Fibroblast of lung (primary cell): ENCODE measurements at places on chromosomes 13 and 19. TPM values are rescaled to one million over a fixed set of nuclear protein-coding genes. Genes with fewer than 3 reads are reported as not detected.

DNA sequence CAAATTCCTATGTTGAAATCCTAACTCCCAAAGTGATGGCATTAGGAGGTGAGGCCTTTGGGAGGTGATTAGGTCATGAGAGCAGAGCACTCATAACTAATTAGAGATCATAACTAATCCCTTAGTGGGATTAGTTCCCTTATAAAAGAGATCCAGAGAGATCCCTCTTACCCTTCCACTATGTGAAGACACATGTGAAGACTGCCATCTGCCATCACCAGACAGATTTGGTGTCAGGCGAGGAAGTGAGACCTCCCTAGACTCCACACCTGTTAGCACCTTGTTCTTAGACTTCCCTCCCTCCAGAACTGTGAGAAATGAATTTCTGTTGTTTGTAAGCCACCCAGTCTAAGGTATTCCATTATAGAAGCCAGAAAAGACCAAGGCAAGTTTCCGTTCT is 112.2 kb downstream of the NDFIP2 start:
- no peak overlapping the region for H3K27ac ChIP-seq
- no peak overlapping the region for H3K4me3 ChIP-seq
- no peaks in the 10 kb centered on the region for H3K27me3 ChIP-seq
- DNase-seq, result no peak
- H3K36me3 ChIP-seq, result no peaks in the 10 kb centered on the region
- no peaks in the 10 kb centered on the region for H3K4me1 ChIP-seq

KLHL1 gene
- total RNA-seq, result not detected in 2 replicates

DNA sequence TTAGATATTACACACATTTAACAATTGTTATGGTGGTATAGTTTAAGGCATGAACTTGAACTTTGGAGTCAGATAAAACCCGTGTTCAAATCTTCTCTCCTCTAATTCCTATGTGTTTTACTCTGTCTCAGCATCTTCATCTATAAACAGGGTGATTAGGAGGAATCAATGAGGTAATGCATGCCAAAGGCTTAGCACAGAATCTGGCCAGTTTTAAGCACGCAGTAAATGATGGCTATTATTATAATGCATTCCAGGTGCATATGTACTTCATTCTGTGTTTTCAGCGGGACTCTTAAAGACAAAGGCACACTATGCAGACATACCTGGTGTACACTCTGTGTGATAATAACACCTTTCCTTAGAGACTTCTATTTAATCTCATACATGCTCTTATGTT is 88.0 kb upstream of the FRY start:
- peaks cover 23% of the 10 kb centered on the region for H3K4me1 ChIP-seq
- DNase-seq, result no peak
- H3K4me3 ChIP-seq, result no peak overlapping the region

UHRF1 gene
- total RNA-seq, result 4.9 and 11.6 TPM in 2 replicates

- DNase-seq, result peak; percentile 65
- H3K27me3 ChIP-seq, result no peaks in the 10 kb centered on the region
- no peaks in the 10 kb centered on the region for H3K36me3 ChIP-seq
- no peak overlapping the region for H3K27ac ChIP-seq
Measured at GRCh38 chr13:107202371-107203023, 634.6 kb upstream of the ARGLU1 start.

- H3K4me3 ChIP-seq, result no peak overlapping the region
- H3K4me1 ChIP-seq, result peaks cover 10% of the 10 kb centered on the region
- no peak for DNase-seq
- H3K27ac ChIP-seq, result no peak overlapping the region
Measured at GRCh38 chr19:10095622-10095947, 6.9 kb downstream of the ANGPTL6 start.

- no peaks in the 10 kb centered on the region for H3K36me3 ChIP-seq
- no peaks in the 10 kb centered on the region for H3K27me3 ChIP-seq
- no peaks in the 10 kb centered on the region for H3K4me1 ChIP-seq
- no peak overlapping the region for H3K27ac ChIP-seq
Measured at GRCh38 chr19:34974646-34975045, 10.6 kb upstream of the ZNF792 start.

GRCh38 chr19:46533078-46533620 is 37.5 kb upstream of the PNMA8B start:
- H3K27ac ChIP-seq, result no peak overlapping the region
- no peaks in the 10 kb centered on the region for H3K4me1 ChIP-seq
- no peak for DNase-seq
- H3K4me3 ChIP-seq, result no peak overlapping the region
- no peaks in the 10 kb centered on the region for H3K27me3 ChIP-seq

- H3K27me3 ChIP-seq, result no peaks in the 10 kb centered on the region
- peaks cover 14% of the 10 kb centered on the region for H3K36me3 ChIP-seq
- no peak for DNase-seq
- no peak overlapping the region for H3K4me3 ChIP-seq
- H3K4me1 ChIP-seq, result no peaks in the 10 kb centered on the region
Measured at GRCh38 chr13:110669036-110669435, 36.9 kb downstream of the CARS2 start.

DNA sequence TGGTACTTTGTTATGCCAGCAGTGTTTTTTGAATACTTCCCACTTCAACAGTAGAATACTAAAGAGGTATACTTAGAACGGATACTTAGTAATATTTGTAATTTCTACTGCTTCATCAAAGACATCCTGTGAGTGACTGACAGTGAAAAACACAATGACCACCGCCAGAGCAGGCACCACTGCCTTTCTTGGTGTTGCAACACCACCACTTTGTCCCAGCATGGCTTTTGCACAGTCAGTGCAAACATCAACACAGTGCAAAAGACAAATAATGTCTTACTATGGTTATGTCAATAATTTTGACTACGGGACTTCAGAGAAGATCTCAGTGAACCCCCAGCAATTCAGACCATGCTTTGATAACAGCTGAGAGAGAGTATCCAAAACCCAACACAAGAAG is 220.5 kb downstream of the RBM26 start:
- H3K4me1 ChIP-seq, result no peaks in the 10 kb centered on the region
- H3K4me3 ChIP-seq, result no peak overlapping the region
- H3K36me3 ChIP-seq, result no peaks in the 10 kb centered on the region
- no peaks in the 10 kb centered on the region for H3K27me3 ChIP-seq

ITGBL1 gene
- 19.0 and 45.1 TPM in 2 replicates for total RNA-seq

DNA sequence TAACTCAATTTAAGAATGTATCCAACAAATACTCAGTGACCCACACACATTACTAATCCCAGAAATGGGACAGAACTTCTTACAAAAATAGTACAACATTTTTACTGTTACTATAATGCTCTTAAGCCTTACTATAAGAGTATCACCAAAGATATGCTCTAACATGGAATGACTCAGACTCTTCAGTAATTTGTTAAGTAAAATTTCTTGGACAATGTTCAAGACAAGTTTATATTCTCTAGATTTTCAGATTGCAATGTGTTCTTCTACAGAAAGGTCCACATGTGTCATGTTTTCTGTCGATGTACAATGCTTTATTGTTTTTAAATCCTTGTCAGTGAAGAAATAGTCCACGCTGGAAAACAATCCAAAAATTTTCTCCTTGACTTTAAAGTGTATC is 66.3 kb upstream of the RFXAP start:
- no peak overlapping the region for H3K27ac ChIP-seq
- peak; percentile 60 for DNase-seq
- no peaks in the 10 kb centered on the region for H3K27me3 ChIP-seq
- no peaks in the 10 kb centered on the region for H3K4me1 ChIP-seq

IZUMO2 gene
- total RNA-seq, result not detected in 2 replicates

DNA sequence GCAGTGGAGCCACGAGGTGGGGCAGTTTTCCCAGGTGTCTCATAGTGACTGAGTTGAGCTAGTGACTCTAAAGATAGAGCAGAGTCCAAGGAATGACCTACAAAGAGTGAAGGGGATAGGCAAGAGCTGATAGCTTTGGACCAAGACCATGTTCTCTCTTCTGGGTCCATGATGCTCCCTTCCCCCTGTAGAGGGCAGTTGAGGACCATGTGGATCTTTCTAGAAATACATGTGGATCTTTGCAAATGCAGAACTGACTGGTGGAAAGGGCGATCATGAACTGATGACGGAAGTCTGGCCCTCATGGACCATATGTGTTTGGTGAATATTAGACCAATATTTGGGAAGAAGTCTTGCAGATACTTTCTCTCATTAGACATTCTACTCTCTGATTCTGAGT is 6.9 kb downstream of the PSG1 start:
- H3K27ac ChIP-seq, result no peak overlapping the region
- H3K4me1 ChIP-seq, result peaks cover 18% of the 10 kb centered on the region
- DNase-seq, result no peak
- no peaks in the 10 kb centered on the region for H3K27me3 ChIP-seq

GRCh38 chr13:110073982-110074381 is 233.0 kb downstream of the COL4A1 start:
- H3K27ac ChIP-seq, result no peak overlapping the region
- DNase-seq, result no peak
- no peak overlapping the region for H3K4me3 ChIP-seq
- no peaks in the 10 kb centered on the region for H3K4me1 ChIP-seq

SBK3 gene
- total RNA-seq, result 0.26 and 0.66 TPM in 2 replicates

CD209 gene
- not detected in 2 replicates for total RNA-seq

DNA sequence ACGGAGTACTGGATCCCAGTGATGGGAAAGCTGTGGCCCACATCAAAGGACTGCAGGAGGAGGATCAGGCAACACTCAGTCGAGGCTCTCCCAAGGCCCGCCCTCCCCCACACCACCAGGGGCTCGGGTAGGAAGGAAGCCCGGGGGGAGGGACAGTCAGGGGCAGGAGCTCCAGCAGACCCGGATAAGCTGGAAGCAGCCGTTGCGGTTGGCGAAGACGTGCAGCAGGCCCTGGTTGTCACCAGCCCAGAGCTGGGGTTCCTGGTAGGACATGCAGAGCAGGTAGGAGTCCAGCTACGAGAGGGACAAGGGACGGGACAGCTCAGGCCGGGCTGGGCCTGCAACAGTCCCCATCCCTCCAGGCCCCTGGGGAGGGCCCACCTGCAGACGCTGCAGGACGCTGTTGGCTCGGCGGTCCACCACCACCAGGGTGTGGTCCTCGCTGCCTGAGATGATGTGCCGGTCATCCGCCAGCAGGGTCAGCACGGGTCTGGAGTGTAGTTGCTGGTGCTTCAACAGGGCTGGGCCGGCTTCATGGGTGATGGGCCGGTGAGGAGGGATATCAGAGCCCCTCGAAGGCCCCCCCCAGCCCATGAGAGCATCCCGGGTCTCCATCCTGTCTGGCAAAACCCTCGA is 1.9 kb downstream of the GNG14 start:
- DNase-seq, result no peak
- no peaks in the 10 kb centered on the region for H3K4me1 ChIP-seq
- H3K4me3 ChIP-seq, result no peak overlapping the region
- no peaks in the 10 kb centered on the region for H3K27me3 ChIP-seq
- H3K36me3 ChIP-seq, result no peaks in the 10 kb centered on the region

ARL11 gene
- total RNA-seq, result under 0.01 TPM in 1 of 2 replicates, not detected in the other

BRME1 gene
- 0.51 and 0.83 TPM in 2 replicates for total RNA-seq

ZNF566 gene
- 14.4 and 15.4 TPM in 2 replicates for total RNA-seq

DNA sequence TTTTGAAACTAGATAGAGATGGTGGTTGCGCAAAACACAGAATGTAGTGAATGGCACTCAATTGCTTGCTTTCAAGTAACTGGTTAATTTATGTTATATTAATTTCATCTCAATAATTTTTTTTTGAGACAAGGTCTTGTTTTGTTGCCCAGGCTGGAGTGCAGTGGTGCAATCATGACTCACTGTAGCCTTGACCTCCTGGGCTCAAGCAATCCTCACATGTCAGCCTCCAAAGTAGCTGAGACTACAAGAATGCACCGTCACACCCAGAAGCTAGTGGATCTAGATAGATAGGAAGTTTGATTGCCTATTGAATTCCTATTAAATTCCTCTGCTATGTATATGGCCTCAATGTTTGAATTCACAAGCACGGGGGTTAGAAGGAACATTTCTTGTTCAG is 26.4 kb upstream of the ADGRE2 start:
- no peaks in the 10 kb centered on the region for H3K4me1 ChIP-seq
- H3K27me3 ChIP-seq, result no peaks in the 10 kb centered on the region
- no peaks in the 10 kb centered on the region for H3K36me3 ChIP-seq

GRCh38 chr19:38148337-38148736 is 75.7 kb downstream of the DPF1 start:
- peaks cover 3% of the 10 kb centered on the region for H3K36me3 ChIP-seq
- H3K4me1 ChIP-seq, result no peaks in the 10 kb centered on the region
- no peak overlapping the region for H3K4me3 ChIP-seq
- DNase-seq, result no peak

DNA sequence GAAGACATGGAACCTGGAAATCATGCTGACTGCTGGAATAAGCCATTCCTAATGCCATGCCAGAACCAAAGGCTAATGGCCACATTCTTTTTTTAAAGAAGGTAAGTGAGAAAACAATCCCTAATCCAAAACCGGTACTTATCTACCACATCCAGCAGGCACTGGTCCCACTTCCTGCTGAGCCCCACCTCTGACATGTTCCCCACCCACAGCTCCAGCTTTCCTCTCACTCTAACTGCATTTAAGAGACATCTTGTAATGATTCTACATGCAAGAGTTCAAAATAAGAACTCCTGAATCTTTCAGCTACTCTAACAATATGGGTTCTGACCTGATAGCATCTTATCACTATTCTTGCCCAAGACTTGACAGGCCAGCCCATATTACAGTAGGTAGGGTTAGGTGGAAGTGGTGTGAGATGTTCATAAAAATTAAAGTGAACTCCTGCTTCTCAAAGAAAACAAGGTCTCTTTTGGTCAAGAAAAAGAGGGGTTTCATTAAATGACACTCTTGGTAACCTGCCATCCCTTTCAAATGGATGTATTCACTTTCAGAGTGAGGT is 41.9 kb downstream of the N4BP2L2 start:
- DNase-seq, result peak; percentile 60
- H3K27ac ChIP-seq, result no peak overlapping the region
- no peaks in the 10 kb centered on the region for H3K27me3 ChIP-seq
- H3K4me1 ChIP-seq, result no peaks in the 10 kb centered on the region
- H3K36me3 ChIP-seq, result no peaks in the 10 kb centered on the region

SPACA4 gene
- total RNA-seq, result not detected in 2 replicates

DNA sequence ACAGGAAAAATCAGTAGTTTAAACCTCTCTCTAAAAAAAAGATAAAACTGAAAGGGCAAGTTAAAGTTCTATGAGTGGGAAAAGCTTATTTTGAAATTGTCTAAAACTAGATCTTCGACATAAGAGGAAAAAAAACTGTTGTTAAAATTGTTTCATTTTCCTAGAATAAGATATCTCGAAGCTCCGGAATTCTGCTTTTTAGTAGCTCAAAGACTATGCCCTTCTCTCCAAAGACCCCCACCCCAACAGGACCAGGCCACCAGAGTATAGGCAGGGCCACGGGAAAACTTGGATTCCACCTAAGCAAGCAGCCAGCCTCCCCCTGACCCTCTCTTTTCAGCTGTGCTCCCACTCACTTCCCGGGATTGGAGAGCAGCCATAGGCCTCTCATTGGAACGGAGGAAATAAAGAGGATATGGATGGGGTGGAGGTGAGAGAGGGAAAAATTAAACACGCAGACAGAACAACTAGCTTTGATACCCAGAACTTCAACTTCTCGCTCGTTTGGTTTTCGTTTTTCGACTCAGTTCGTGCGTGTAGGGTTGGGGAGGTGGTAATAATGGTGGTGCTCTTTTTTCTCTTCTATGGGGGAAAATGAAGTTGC is 3.0 kb downstream of the POU4F1 start:
- H3K4me3 ChIP-seq, result no peak overlapping the region
- peaks cover 89% of the 10 kb centered on the region for H3K27me3 ChIP-seq
- H3K27ac ChIP-seq, result no peak overlapping the region
- no peaks in the 10 kb centered on the region for H3K36me3 ChIP-seq
- no peak for DNase-seq

GRCh38 chr19:16586477-16586871 is 14.3 kb upstream of the SLC35E1 start:
- H3K27me3 ChIP-seq, result no peaks in the 10 kb centered on the region
- H3K36me3 ChIP-seq, result no peaks in the 10 kb centered on the region
- peaks cover 14% of the 10 kb centered on the region for H3K4me1 ChIP-seq
- H3K4me3 ChIP-seq, result no peak overlapping the region
- no peak for DNase-seq
- H3K27ac ChIP-seq, result no peak overlapping the region
